Nephron progenitor cell (in vitro differentiated cells): ENCODE measurements at places on chromosomes 7 and 10.
A peak's percentile ranks its signal among the peaks of the same experiment; 100 is the strongest.

DNA sequence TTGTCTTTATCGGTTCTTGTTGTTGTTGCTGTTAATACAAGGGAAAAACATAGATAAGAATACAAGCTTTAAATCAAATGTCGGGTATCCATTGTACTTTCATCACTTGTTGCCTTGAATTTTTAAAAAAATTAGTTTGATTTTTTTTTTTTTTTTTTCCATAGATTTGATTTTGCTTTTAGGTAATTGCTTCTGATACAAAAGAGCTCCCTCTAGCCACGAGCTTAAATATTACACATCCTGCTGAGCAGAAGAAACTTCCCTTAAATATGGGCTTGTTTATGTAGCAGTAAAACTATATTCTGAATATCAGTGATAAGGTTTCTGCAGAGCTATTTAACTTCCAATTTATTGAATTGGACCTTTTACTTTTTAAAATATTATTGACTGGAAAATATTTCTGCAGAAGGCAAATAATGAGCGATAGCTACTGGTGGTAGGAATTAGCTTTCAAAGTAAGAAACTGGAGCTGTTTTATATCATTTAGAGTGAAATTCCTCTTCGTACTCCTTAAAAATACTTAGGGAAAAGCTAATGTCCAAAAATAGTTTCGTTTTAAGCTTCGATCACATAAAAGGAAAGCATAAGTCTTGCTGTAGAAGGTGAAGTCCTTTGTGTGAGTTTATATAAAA is 216.9 kb downstream of the POLR1F start:
- no peak for DNase-seq

- peak; percentile 55 for DNase-seq
These were observed 59.1 kb downstream of the PDGFA start for GRCh38 chr7:460374-461116.

DNA sequence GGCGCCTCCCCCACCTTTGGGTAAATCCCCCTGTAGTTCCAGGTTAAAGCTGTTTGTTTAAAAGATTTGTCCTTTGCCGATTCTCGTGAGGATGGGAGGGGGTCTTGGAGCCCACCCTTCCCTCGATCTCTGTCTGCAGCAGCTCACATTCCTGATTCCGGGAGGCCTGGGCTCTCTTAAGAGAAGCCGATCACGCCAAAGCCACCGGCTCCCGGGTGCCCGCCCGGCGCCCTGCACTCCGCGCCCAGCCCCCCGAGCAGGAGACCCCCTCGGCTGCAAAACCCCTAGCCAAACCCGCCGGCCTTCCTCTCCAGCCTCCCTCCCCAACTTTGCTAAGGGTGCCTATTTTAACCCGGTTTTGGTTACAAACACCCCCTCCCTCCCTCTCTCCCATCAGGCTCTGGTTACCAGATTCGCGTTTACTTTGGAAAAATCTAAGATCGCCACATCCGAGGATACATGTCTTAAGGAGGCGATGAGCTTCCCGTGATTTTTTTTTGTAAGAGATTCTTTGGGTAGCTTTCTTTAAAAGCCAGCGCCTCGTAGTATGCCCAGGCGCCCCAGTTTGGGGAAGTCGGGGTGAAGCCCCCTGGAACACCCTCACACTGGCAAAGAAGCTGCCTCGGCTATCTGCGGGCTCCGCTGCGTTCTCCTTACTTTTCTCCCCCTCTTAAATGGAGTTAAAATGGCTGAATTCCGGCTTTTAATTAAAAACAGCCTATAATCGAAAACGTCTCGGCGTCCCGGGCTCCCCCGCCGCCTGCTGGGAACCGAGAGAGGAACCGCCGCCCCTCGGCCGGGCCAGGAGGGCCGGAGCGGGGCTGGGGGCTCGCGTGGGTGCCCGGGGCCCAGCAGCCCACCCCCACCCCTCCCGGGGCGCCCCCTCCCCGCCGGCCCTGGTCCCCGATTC is 983 bp downstream of the TNRC18 start:
- peak; percentile 46 for DNase-seq

DNA sequence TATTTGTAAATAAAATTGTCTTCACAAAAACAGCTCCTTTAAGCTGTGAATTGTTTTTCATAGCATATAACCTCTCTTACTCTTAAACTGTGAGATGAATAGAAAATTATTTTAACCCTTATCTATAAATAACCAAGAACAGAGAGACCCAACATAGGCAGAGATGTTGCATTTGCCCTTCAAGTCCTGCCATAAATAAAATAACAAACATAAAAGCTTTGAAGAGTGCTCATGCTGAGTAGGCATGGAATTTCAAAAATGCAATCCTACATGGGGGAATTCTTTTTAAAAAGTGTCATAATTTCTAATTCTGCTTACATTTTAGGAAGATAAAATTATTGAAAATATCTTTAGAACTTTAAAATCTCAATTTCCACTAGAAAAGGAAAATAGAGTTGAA is 124.1 kb upstream of the FERD3L start:
- DNase-seq, result no peak

- no peak for DNase-seq
These were observed 110.2 kb upstream of the FAM20C start for GRCh38 chr7:81926-82756.

- DNase-seq, result no peak
These were observed 48.6 kb upstream of the KIF5B start for GRCh38 chr10:32104622-32105509.

DNA sequence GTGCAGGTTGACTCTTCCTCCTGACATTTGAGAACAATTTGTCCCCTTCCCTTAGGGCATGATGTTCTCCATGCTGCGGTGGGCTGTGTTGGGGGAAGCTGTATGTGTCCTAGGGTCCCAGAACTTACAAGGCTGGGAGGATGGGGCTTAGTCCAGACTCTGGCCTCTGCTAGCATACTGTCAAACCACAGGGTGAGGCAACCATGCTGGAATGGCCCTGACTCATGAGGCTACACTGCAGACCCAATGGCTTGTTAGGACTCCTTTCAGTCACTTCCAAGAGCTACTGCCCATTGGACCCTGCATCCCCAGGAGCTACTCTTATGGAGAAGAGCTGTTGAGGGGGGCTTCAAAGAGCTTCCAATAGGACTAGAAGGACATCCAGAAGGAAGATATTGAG is 20.1 kb upstream of the FAM170B start:
- DNase-seq, result no peak

DNA sequence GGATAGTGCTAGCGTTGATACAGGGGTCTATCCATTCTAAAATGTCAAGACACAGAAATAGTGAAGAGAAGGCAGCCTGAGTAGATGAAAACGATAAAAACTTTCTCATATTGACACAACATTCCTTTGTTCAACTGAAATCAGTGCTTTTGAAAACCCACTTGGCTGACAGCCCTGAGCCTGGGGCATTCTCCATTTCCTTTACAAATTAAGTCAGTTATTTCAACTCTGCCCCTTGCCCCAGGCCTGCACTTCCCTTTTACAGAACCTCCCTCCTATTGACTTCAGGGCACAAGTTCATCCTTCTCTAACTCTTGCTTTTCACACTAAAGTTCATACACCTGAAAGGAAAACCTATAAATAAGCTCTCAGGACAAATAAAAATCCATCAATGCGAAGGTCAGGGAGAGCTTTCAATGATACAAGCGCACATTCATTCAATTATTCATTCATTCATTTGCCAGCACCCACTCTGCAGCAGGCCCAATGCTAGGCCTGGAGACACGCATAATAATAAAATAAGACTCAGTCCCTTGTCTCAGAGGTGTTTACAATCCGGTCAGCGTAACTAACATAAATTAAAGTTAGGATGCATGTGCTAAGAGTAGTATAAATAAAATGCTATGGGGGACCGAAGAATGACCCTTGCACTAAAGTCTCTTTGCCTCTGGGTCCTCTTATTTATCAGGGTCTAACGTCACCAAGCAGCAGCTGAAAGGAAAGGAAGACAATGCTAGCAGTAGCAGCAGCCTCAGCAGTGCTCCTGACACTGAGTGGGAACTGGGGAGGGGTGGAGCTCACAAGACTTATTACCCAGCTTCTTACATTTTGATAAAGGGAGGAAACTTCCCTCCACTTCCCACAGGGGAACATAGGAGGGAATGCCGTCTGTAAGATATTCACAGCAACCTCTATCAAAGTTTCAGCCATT is 134.8 kb downstream of the PDE1C start:
- no peak for DNase-seq

GRCh38 chr7:150363872-150364271 is 4.8 kb upstream of the REPIN1 start:
- DNase-seq, result no peak

GRCh38 chr7:18408461-18408860 is 87.1 kb upstream of the HDAC9 start:
- no peak for DNase-seq

GRCh38 chr10:100969187-100970075 is at the start of gene SEMA4G:
Gene SEMA4G (plus strand): TSS chr10:100969504. CDS start chr10:100972913, 3,409 bp downstream.
- DNase-seq, result peak; percentile 82
